ENCODE measurements at places on chromosomes 7 and 10.

GRCh38 chr7:151430391-151431205 is 9.3 kb downstream of the CRYGN start:
- DNase-seq = no peak

- DNase-seq = no peak
These were observed 220.2 kb downstream of the ARHGAP12 start for GRCh38 chr10:31708474-31708873.

DNA sequence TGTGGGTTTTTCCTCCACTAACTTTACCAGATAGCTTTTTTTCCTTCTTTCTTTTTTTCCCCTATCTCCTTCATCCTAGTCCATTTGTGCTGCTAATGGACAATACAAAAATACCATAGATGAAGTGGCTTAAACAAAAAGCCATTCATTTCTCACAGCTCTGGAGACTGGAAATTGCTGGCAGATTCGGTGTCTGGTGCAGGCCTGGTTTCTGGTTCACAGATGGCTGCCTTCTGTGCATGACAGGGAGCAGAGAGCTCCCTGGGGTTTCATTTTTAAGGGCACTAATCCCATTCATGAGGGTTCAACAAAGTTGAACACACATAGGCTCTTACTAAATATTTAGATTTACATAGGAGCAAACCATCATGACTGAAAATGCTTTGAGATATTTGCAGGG is 467.4 kb downstream of the TYW1 start:
- DNase-seq = no peak

GRCh38 chr7:117020591-117020973 is 67.3 kb downstream of the ST7 start:
- no peak for DNase-seq

Measured in Caco-2 (cell line).